ENCODE measurements at places on chromosomes 6 and 20.

DNA sequence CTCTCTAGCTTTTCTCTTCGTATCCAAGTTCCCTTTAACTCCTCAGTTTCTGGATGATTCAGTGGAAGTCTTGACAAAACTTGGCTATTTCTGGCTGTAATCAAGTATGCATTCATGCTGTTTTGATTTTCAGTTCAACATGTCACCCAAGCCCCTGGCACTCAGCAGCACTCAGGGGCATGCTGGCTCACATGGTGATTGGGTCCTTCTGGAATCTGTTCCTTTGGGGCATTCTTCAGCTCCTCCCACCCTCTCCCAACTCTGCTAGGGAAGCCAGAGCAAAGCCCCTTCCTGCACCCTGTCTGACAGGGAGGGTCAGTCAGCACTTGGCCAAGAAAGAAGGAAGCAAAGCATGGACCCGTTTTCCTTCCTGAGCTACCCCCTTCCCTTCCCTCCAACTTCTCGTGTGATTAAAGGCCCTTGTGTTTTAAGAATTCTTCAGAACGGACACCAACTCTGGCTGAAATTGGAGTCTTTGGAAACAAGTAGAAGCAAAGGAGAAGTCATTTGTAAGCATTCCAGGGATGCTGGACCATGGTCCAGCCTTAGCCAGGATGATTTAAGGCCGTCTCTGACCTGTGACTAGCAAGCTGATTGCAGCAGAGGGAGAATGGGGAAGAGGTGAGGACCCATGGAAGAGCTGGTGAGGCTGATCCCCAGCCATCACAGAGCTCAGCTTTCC lies 7.1 kb downstream of the PLEKHG1 start:
- no peak for DNase-seq

- no peak for DNase-seq
These were observed 96.7 kb downstream of the PHF3 start for GRCh38 chr6:63732336-63732735.

DNA sequence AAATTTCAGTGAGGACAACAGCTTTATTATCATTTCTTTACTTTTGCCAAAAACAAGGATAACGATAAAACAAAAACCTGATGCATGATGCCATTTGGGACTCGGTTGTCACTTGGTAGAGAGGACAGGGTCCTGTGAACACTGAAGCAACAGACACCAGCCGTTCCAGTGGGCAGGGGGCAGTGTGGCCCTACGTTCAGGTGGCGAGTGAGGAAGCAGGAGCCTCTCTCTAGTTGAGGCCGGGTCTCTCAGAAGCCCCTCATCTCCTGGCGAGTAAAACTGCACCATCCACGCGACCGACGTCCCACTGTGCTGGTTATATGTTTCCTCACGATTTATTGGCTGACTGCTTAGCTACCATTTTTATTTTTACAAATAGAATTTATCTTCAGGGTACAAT lies 231.6 kb downstream of the THBS2 start:
- no peak for DNase-seq

DNA sequence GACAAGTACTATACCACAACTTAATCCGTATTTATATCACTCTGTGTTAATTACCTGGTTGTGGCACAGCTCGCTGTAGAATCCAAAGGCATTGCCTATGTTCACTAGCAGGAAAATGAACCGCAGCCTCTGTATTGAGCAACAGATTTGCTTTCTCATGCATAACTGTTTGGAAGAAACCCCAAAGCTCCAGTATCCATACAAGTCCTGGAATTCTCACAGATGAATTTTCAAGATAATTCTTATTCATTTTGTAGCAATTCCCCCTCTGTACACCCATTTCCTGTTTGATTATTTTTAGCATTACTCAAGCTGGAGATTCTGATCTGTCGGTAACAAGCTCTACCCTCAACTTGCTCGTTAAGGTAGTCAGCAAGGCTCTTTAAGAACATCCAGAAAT lies 63.5 kb downstream of the STMND1 start:
- DNase-seq, result no peak

DNA sequence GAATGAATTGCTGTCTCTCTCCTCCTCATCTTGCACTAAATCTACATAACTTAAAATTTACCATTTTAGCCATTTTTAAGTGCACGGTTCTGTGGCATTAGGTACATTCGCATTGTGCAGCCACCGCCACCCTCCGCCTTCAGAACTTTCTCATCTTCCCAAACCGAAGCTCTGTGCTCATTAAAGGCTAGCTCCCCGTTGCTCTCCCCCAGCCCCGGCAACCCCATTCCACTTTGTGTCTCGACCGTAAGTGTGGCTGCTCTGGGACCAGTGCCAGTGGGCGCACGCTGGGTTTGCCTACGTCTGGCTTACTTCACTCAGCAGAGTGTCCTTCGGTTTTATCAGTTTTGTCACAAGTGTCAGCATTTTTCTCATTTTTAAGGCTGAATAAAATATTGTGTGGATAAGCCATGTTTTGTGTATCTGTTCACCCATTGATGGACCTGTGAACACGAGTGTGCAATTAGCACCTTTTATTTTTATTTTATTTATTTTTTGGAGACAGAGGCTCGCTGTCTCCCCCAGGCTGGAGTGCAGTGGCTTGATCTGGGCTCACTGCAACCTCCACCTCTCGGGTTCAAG lies 16.8 kb downstream of the SLC17A9 start:
- DNase-seq, result no peak

DNA sequence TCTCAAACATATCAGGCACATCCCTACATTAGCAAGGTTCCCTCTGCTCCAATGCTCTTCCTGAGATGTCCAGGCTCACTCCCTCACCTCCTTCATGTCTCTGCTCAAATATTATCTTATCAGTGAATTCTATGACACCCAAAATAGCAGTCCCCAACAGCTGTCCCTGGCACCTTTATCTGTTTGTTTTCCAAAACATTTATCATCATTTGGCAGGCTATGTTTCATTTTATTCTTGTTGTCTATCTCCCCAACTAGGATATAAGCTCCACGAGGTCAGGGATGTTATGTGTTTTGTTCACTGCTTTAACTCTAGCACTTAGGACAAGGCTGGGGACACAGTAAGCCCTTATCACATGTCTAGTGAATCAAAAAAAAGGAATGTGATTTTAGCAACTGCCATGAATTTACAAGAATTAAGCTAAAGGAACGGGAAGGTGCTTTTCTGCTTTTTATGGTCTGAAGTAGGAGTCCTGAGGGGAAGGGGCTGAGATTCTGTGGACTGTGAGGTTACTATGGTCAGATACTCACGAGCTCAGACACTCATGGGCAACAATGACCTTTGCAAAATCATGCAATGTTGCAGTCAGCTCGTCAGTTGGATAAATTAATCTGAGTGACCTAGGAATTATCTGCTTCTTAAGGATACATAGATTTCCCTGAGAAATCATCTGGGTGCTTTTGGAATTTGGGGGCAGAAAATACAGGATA lies 1.9 kb upstream of the IL22RA2 start:
- no peak for DNase-seq

DNA sequence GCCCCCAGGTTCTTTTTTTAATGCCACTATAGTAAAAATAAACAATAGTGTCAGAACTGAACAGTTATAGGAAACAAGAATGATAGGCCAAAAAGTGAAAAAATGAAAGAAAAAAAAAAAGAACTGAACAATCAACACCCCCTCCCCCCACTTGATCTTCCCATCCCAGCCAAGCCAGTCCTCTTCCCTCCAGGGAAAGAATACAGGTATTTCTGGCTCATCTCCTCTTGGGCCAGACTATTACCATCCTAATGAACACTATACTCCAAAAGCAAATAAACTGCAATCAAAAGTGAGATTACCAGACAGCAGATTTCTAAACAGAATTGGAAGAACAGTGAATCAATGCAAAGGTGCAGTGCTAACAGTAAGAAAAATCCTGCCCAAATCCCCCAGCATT lies 21.3 kb upstream of the C20orf203 start:
- no peak for DNase-seq

GRCh38 chr6:142888456-142888855 lies 56.5 kb downstream of the HIVEP2 start:
- no peak for DNase-seq

- no peak for DNase-seq
These were observed 177.8 kb downstream of the PLCB4 start for GRCh38 chr20:9246731-9247130.
